ENCODE measurements at places on chromosomes 2 and 18. TPM values are rescaled to one million over a fixed set of nuclear protein-coding genes. Genes with fewer than 3 reads are reported as not detected.

The TUBB8B gene
- not detected for total RNA-seq

The IL36G gene
- total RNA-seq = not detected

The GREB1L gene
- total RNA-seq = 0.36 TPM

The KCNJ13 gene
- total RNA-seq = not detected

The PDCD1 gene
- not detected for total RNA-seq

The PROC gene
- not detected for total RNA-seq

The PLEK gene
- not detected for total RNA-seq

The CSRNP3 gene
- total RNA-seq = 1.5 TPM
